ENCODE measurements at places on chromosomes 3 and 15.

DNA sequence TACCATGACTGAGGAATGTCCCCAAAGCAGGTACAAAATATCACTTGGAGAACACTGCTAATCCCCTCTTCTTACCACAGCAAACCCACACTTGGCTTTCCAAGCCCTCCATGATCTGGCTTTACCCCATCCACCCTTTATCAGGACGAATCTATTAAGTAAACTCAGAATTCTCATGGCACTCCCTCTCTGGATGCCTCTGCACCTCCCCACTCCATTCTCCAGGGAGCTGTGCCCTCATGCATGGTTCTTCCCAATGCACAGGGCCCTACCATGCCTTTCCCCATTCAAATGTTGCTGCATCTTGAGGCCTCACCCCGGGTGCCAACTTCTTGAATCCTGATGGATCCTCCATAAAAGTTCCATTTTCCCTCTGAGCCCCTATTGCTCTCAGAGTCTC, 2.3 kb downstream of the LYZL4 start:
- DNase-seq = no peak

- no peak for DNase-seq
These were observed 630 bp downstream of the SNRK start for GRCh38 chr3:43286841-43287499.

DNA sequence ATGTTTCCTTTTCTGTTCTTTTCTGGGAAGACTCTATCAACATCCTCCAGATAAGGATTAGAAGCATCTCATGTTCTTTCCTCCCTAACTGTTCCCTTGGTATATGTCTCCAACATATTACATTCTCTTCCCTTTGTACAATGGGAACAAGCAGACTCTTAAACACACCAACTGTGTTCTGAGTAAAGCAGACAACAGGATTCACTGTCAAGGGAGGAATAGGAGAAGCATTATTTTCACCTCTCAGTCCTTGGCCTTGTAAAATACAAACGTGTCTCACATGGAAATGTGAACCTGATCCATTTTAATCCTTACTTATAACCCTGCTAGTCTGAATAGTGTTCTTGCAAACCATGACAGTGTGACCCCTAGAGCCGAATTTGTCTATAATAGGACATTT, 19.6 kb downstream of the GYG1 start:
- DNase-seq = no peak

DNA sequence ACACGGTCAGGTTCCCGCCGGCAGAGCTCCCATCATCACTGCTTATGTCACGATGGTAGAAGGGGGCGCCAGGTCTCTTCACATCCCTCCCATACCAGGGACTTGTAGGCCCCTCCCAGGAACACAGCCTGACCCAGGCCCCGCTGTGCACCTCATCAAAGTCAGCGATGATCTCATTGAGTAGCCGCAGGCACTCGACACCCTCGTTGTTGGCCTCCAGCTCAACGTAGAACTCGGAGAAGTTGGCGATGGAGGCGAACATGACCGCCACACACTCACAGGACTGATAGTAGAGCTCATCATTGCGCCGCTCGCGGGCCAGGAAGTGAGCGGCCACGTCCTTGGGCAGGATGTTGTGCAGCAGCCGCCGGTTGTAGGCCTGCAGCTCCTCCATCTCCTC, 89.2 kb downstream of the SEC22A start:
- DNase-seq = no peak

GRCh38 chr3:21587894-21588293, 163.1 kb downstream of the ZNF385D start:
- no peak for DNase-seq

GRCh38 chr3:174863488-174863887, 4.4 kb downstream of the NAALADL2 start:
- DNase-seq = no peak

- DNase-seq = no peak
These were observed 388.2 kb upstream of the RGMA start for GRCh38 chr15:93477188-93477587.

- no peak for DNase-seq
These were observed 3.6 kb downstream of the CYB561D2 start for GRCh38 chr3:50354186-50354764.

- no peak for DNase-seq
These were observed 359.3 kb upstream of the UBE2E2 start for GRCh38 chr3:22843854-22844253.

DNA sequence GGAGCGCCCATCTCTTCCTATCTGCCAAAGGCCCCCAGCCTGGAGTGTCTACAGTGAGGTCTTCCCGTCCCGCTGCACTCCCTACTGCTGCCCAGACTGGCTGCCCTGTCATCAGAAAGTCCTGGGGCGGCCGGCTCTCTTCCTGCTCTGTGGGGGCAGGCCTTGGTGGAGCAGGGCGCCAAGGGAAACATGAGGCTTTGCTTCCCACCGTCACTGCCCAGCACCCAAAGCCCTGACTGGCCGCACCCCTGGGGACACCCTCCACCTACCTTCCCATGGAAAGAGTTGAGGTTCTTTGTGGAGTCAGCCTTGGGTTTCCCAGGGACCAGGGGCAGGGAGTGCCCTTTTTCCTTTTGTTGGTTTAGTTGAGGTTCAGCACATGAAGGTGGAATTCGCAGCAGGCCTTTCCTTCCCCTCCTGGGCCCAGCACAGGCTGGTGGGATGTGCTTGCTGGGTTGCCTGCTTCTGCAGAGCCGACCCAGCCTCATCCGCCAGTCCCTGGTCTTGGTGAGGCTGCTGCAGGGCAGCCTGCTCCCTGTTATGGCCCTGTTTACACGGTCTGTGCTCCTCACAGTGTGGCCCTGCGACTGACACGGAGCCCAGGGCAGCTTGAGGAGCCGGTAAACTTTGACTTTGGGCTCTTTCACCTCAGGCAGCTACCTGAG, 51.8 kb upstream of the PLXNA1 start:
- DNase-seq = no peak

DNA sequence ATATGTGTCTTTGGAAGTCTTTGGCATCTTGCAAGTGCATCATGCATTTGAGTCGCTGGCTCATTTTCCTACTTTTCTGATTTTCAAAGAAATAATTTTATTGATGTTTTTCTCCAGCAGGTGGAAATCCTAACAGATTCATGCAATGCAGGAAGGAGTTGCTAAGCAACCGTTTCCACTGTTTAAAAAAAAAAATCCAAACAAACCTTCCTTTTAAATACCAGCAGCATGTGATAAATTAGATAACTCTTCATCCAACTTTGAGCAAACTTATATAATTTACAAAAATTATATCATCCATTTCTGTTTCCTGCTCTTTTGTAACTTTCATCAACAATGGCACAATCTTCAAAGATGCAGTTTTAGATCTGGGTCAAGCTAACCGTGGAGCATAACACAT, 364.1 kb downstream of the MFSD1 start:
- no peak for DNase-seq

- no peak for DNase-seq
These were observed 68.0 kb downstream of the LRRK1 start for GRCh38 chr15:100987143-100987542.

- DNase-seq = no peak
These were observed 151.1 kb downstream of the OSBPL10 start for GRCh38 chr3:31829826-31830426.

DNA sequence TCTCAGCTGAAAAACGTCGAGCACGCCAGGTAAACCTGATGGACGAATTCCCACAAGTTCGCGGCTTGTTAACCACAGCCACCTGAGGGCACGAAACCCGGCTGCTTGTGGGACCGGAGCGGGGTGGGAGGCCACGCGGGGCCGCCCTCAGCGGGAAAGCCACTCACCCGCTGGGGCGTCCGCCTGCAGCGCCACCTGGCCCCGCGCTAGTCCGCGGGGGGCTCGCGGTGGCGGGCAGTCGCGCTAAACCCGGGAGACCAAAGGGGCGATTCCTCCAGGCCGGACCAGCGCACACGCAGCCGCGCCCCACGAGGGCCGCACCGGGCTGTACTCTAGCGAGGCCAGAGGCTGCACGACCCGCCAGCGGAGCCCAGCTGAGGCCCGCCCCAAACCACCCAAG, 15.7 kb upstream of the CFAP161 start:
- DNase-seq = no peak

GRCh38 chr3:122077293-122078234, 22.4 kb downstream of the CD86 start:
- no peak for DNase-seq

GRCh38 chr3:76958274-76958673, 81.6 kb upstream of the ROBO2 start:
- no peak for DNase-seq

DNA sequence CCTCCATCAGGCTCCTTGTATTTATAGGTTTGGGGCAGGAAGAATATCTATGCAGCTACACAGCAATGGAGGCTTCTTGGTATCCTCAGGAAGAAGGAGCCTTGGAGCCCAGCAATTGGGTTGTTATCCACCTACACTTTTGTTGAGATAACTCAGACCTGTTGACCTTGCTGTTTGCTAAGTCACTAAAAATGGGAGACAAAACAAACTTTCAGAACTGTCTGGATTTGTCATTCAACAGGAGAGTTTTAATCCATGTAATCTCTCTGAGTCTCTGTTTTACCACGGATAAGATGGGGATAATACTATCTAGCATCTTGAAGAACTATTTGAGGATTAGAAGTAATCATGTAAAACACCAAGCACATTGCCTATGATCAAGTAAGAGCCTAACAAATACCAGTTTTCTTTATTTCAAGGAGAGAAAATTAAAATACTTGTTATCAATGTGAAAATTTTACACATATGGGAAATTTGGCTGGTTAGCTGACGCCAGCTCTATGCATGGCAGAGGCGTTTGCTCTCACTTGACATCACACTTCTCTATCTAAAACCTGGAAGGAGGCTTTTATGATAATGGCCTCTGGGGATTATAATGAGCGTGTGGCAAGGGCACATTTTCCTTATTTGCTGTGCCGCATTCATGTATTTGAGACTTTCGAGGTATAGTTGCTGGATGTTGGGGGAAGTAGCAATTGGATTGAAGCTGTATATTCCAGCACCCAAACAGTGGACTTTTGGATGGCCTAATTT, 215.6 kb downstream of the PDCD6IP start:
- no peak for DNase-seq

GRCh38 chr3:49277383-49277775, 347 bp upstream of the C3orf62 start:
- no peak for DNase-seq

- no peak for DNase-seq
These were observed 23.5 kb upstream of the RAP2B start for GRCh38 chr3:153138276-153139210.

- DNase-seq = no peak
These were observed 14.5 kb downstream of the H1-8 start for GRCh38 chr3:129557548-129557894.

- no peak for DNase-seq
These were observed 12.4 kb upstream of the UBR1 start for GRCh38 chr15:43118286-43118685.

DNA sequence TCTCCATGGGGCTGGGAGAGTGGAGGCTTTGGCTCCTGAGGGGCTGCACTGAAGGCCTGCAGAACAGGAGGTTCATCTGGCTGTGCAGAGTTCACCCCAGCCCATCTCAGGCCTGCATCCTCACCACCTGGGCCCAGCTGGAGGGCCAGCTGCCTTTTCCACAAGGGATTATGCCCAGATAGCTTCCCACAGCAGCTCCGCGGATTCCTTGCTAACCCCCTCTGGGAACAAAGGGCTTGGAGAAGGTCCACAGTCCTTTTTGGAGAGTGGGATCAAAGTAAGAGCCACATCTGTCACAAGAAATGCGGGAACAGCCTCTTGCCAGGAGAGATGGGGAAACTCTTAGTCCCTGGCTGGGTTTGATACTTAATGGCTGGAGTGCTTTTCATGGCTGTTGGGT, 164.7 kb upstream of the RGMA start:
- no peak for DNase-seq

GRCh38 chr3:54421943-54422342, 299.6 kb downstream of the CACNA2D3 start:
- no peak for DNase-seq

GRCh38 chr3:1506090-1506489, 413.3 kb downstream of the CNTN6 start:
- DNase-seq = no peak

- DNase-seq = no peak
These were observed 148.8 kb upstream of the TRIM42 start for GRCh38 chr3:140529096-140529495.

- no peak for DNase-seq
These were observed 28.1 kb downstream of the HACD3 start for GRCh38 chr15:65558336-65558735.

- no peak for DNase-seq
These were observed 414.6 kb upstream of the TBL1XR1 start for GRCh38 chr3:177611752-177612334.

GRCh38 chr3:121705541-121705940, 44.0 kb downstream of the GOLGB1 start:
- DNase-seq = no peak

Data from NCI-H1694 treated with DMSO at 0.1 percent for 48 hours (cell line).